ENCODE measurements at places on chromosomes 1 and 21.

- DNase-seq = no peak
Observed at GRCh38 chr1:51567653-51568052, 48.6 kb upstream of the EPS15 start.

- no peak for DNase-seq
Observed at GRCh38 chr21:42684109-42684916, 30.9 kb downstream of the PDE9A start.

DNA sequence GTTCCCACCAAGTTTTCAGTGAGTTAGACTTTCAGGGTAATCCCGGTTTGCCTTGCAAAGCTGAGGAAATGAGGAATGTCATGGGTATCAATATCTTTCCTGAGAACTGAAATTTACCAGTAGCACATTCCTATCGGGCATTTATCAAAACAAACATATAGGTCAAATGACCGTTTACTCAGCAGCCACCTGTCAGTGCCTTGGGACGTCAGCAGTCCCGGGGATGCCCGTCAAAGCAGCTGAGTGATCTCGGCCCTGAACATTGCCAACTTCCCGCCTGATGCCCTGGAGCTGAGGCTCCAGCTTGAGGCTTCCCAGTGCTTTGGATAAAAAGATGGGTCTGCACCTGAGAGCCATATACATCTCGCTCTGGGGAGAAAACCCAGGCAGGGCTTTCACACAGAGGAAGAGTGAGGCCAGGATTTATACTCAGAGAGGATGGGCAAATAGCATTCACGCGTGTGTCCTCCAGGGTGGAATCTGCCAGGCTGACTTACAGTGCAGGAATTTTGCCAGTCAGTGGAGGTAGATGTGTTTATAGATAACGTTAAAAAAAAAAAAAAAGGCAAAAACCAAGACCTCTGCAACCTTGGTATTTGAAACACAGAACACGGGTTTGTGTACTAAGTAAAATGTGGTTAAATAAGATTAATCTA is 435.7 kb upstream of the VAMP3 start:
- DNase-seq = no peak

- DNase-seq = no peak
Observed at GRCh38 chr1:168966217-168966616, 140.3 kb upstream of the ATP1B1 start.

DNA sequence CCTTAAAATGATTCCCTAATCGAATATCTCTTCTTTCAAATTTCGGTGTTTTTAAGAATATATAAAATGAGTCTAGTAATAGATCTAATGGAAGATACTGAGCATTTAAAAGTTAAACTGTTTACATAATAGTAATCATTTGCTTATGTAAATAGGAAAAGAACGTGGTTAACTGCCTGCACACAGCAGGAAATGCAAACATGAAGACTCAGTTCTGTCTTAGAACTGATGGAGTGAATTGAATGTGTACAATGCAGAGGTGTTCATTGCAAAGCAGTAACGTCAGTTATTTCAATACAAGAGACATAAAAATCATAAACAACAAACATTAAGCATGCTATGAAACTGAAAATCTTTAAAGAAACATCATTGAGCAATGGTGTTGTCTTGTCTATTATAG is 359.4 kb upstream of the ADAMTS5 start:
- DNase-seq = no peak

DNA sequence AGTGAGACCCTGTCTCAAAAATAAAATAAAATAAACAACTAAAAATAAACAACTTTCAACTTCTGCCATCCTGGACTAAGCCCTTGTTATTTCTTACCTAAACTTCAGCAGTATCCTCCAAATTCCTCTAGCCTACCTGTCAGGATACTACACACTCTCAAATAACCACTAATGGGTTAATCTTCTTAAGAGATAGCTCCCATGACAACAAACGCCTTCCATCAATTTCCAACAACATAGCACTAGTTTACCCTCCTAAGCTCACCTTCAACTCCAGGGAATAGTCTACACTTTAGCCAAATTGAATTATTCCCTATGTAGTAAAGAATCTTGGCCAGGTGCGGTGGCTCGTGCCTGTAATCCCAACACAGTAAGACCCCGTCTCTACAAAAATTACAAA is 11.3 kb downstream of the AUNIP start:
- DNase-seq = no peak

GRCh38 chr1:25672763-25673409 is 56.3 kb downstream of the MAN1C1 start:
- DNase-seq = no peak

DNA sequence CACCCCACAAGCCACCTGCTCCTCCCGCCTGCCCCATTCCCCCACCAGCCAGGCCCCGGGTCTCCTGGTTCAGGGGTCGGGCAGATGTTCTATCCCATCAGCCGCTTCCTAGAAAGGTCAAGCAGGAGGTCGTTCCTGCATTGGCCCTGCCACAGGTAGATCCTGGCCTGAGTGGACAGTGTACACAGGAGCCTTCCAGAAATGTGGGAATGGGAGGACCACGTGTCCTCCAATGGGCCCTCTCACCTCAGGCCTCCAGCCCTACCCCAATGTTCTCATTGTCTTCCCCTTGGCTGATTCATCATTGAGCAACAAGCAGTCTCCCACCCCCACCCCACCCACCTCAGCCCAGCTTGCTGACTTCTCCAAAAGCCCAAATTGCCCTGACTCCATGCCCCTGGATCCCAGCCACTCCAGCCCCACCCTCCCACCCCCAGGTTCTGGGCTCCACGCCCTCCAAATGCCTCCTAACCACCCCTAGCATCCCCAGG is 2.1 kb downstream of the S100A16 start:
- no peak for DNase-seq

GRCh38 chr1:66852870-66853269 is 51.8 kb upstream of the INSL5 start:
- no peak for DNase-seq

- no peak for DNase-seq
Observed at GRCh38 chr1:93275634-93276295, 69.9 kb upstream of the DR1 start.

DNA sequence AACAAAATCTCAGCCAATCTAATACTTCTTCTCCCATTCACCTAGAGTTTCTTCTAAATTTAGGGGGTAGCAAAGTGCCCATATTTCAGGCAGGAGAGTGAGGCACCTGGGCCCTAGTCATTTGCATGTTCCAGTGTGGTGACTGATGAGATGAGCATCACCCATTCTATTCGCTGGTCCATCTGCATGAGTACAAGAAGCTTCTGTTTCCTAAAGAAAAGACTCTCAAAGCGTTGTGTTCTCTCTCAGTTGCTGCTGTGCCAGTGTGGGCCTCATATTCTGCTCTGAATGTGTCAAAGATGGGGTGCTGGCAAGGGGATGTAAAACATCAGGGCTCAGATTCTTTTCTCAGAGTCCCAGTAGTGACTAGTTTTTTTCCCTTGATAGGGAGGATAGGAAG is 16.1 kb upstream of the DPYD start:
- no peak for DNase-seq

DNA sequence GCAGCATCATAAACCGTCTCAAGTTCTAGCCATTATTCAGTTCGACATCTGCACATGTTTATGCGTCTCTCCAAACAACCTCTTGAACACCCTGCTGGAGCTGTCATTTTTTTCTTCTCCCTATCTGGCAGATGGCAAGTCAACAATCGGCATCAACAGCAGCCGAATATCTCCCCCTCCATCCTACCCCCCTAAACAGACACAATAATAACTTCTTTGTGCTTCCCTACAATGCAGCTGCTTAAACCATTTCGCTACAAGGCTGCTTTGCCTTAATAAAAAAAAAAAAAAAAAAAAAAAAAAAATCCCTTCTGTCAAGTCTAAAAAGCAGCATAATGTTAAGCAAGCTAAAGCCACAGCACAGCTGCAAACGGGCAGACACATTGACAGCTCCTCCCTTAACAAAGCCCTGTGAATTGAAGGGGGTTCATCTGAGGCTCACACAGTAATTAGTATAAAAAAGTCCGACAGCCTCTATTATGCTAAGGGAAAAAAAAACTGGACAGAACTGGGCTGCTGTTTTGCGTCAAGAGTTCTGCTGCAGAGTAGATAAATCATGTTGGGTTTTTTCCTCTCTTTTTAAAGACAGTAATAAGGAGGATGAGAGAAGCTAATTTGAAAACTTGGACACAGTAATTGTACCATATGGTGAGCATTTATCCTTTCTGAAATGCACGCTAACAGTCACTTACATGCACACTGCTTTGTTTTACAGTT is 136.4 kb downstream of the AKT3 start:
- no peak for DNase-seq

GRCh38 chr1:96465441-96465840 is 256.1 kb upstream of the PTBP2 start:
- no peak for DNase-seq

DNA sequence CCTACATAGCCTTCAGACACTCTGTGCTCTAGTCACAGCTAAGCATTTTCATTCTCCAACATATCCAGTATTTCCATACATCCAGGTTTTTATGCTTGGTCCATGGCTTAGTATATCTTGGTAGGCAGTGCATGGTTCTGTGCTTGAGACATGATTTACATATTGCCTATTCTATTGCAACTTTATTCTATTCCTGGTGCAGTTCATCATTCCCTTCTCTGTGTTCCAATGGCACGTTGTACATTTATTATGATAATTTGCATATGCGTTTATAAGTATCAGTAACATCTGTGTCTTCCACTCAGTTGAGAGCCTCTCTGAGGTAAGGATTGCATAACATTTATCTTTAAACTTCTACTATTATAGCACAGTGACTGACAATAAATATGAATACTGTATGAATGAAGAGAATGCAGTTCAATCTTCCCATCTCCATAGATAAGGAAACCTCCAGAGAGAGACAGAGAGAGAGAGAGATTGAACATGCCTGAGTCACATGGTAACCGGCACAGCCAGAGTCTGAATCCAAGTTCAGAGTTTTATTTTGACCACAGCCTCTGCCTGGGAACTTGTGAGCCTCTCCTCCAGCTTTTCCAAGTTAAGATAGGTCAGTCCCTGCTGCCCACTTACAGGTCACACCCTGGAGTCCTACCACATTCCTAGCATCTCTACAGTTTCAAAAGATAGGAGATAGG is 41.5 kb downstream of the PLPPR5 start:
- no peak for DNase-seq

GRCh38 chr1:111392460-111392945 is 35.0 kb downstream of the OVGP1 start:
- no peak for DNase-seq

- DNase-seq = no peak
Observed at GRCh38 chr21:37974081-37974480, 57.8 kb upstream of the KCNJ6 start.

DNA sequence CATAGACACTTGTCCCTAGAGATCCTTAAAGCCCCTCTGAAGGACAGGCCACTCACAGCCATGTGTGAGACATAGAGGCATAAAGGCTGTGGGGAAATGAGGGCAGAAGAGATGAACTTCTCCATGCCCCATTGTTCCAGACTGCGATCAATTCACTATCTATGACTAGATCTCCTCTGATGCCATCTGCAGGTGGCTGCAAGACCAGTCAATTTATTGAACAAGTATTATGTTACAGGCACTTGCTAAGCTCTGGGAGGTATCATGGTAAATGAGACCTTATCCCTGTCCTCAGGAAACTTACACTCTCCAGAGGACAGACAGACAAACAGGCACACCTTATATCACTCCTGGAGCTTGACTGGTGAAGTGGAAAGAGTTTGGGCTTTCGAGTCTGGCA is 22.9 kb downstream of the UBIAD1 start:
- no peak for DNase-seq

- no peak for DNase-seq
Observed at GRCh38 chr1:212513586-212513985, 80.9 kb downstream of the NENF start.

DNA sequence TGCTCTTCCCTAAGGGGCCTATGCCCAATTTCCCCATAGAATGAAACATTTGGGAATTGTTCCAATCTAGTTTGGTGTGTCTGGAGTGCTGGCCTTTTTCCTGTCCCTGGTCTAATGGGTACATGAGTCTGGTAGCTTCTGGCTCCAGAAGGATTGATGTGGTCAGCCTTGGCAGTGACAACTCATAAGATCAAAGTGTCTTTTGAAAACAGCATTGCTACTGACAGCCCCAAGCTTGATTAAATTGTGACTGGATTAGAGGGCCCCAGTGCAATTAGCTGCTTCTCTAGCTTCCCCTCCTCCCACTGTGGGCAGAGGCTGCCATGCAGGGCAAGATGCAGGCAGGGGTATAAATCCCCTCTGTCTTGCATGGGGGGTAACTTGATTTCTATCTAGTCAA is 130.9 kb downstream of the UCK2 start:
- no peak for DNase-seq

DNA sequence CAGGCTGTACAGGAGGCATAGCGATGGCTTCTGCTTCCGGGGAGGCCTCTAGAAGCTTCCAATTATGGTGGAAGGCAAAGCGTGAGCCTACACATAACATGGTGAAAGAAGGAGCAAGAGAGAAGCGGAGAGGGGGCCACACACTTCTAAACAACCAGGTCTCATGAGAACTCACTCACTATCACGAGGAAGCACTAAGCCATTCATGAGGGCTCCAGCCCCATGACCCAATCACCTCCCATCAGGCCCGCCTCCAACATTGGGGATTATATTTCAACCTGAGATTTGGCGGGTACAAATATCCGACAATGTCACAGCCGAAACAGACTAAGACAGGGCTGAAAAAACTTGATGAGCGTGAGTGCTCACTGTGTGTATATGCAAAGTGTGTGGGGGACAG is 89.3 kb upstream of the CNIH3 start:
- no peak for DNase-seq

DNA sequence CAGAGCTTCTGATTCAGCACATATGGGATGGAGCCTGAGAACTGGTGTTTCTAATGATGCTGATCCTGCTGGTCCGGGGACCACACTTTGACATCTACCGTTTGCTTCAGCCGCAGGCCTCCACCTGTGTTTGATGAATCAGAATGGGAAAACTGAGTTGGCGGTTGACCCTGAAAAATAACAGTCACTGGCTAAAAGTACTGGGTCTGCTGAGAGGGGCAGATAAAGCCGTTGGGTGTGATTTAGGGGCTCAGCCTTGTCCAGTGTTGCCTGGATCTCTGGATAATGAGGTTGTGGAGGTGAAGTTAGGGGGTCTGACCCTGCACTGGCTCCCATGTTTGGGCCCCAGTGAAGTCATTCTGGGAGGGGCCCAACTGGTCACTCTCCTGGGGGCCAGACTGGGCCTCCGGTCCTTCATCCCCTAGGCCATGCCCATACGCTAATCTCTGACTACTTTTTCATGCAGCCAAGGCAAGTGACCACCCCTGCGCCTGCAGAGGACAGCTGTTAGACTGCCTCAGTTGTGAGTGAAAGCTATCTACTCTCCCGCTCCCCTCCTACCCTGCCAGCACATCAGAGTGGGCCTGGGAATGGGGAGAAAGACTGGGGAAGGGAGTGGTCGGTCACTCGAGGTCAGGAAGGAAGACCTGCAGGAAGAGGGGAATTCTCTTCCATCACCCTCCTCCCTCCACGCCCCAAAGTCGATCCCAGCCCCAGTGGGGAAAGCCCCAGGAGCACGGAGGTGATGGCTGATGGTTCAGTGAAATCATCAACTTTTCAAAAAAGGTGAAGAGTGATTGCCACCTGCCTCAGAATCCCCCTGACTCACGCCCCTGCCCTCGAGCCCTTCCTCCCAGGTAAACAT is 27.7 kb downstream of the VASH2 start:
- DNase-seq = no peak

DNA sequence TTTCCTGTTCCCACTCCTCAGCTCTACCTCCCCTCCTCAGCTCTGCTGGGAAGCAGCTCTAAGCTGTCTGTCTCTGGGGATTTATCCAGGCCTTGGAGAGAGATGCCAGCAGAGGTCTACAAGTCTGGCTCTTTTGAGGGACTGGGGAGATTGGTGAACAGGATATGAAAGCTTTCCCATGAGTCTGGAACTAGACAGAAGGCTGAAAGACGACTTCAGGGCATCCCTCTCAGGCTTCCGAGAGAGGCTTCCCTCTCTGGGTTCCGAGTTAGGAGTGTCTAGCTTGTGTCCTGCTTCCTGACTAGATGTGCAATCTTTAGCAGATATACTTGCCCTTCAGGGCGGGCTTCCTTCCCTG is 733 bp downstream of the TMEM35B start:
- DNase-seq = no peak
